ENCODE measurements at places on chromosomes 16 and 17.

- DNase-seq, result no peak
These were observed 208.7 kb downstream of the KCNJ2 start for GRCh38 chr17:70378076-70378475.

DNA sequence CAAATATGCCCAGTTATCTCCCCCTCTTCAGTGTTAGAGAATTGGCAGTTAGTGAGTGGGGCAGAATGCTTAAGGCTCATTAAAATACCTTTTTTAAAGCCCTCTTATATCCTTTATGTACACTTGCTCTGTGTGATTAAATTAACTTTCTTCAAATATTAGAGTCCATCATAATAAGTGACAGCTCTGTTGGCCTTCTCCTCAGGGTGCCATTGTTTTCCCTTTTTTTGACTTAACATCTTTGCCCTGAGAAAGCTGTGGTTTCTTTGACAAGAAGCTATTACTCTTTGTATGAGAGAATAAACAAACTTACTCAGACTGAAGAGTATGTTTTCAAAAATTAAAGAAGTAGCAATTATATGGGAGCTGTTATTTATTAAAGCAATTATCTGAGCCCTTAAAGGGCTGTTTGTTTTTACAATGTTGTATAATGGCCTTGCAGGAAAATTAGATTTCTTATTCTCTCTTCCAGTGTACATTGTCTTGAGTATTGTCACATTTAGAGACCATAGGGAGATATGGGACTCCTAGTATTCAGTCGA, 13.4 kb downstream of the RBBP6 start:
- DNase-seq, result no peak

GRCh38 chr16:20944861-20945574, 44.4 kb downstream of the LYRM1 start:
- DNase-seq, result no peak

DNA sequence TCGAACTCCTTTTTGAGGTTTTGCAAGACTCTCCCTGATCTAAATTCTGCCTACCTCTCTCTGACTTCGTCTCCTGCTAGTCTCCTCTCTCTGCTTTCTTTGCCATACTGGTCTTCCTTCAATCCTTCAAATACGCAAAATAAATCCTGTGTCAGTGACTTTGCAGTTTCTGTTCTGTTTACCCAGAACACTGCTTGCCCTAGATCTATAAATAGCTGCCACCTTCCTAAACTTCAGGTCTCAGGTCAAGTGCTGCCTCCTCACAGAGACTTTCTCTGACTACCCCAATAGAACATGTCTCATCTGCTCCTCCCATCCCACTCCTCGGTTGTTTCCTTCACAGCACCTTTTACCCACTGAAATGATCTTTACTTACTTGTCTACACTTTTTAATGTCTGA, 78.9 kb downstream of the TRIM37 start:
- no peak for DNase-seq

DNA sequence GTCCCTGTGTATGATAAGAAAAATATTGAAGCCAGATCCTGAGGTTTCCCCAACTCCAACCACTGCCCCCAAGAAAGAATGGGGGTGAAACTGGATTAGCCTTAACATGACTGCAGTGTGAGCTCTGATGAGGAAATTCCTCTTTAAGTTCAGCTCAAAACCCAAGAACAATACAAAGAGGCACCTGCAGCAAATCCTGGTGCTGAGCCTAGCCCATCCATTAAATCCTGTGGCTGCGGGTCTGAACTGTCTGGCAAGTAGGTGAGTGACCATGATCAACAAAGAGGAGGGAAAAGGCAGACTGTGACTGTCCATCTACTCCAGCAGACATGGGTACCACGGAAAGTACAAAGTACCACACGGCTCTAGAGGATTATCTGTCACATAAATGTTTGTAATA, 64.2 kb downstream of the CREBBP start:
- DNase-seq, result no peak

DNA sequence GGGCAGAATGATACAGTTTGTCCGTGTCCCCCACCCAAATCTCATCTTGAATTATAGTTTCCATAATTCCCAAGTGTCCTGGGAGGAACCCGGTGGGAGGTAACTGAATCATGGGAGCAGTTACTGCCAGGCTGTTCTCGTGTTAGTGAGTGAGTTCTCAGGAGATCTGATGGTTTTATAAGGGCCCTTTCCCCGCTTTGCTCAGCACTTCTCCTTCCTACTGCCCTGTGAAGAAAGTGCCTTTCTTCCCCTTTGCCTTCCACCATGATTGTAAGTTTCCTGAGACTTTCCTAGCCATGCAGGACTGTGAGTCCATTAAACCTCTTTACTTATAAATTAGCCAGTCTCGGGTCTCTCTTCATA, 28.9 kb upstream of the SEC14L1 start:
- no peak for DNase-seq

GRCh38 chr17:4163951-4164350, 21.0 kb downstream of the CYB5D2 start:
- DNase-seq, result no peak

Measured in PC-9 (cell line).